ENCODE measurements at places on chromosomes 7 and 10.

DNA sequence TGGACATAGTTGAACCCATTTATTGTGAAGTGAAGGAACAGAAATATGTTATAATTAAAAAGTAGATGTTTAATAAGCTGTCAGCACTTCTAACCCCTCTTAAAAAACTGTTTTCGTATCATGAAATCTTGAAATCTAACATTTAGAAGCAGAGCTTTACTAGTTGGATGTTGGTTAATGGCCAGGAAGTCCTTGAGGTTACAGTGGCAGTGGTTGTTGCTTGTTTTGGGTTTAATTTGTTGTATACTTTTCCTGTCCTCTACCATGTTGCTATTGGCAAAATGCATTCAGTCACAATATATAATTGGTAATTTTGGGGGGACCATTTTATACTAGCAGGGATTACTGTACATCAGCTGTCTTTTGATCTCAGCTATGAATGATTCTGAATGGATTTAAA lies 60.7 kb downstream of the EXOC4 start:
- no peak for DNase-seq

DNA sequence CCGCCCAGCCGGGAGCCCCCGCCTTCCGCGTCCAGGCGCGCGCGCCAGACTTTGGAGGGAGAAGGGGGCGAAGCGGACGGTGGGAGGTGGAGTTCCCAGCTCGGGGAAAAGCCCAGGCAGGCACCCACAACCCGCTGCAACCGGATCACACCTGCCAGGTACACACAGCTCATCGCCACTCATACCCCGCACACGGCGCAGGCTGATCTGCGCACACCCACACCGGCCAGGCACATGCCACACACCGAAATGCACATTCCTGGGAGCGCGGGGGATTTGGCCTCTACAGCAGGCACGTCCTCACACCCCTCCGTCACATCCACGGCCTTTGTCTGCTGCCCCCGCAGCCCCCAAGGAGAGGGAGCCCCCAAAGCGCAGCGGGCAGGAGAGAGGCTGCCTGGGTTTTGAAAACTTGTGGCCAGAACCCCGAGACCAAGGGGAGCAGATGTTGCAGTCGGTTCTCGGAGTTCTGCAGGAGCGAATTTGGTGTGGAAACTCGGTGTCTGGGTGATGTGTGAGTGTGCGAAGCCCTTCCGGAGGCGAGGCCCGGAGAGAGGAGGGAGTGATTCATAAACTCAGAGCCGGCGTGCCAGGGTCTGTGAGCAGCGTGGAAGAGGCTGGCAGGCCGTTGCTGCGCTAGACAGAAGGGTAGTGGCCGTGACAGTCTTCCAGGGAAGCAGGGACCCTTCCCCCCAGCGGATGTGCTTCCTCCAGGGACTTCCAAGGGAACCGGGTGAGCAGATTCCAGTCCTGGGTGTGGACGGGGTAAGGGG lies 734 bp downstream of the CHST3 start:
- peak; percentile 74 for DNase-seq

- no peak for DNase-seq
These were observed 3.9 kb upstream of the MIOS start for GRCh38 chr7:7562736-7563135.

- DNase-seq = no peak
These were observed 5.7 kb downstream of the ATG9B start for GRCh38 chr7:151018421-151019129.

- DNase-seq = no peak
These were observed 471.7 kb upstream of the GALNT17 start for GRCh38 chr7:70660154-70660818.

DNA sequence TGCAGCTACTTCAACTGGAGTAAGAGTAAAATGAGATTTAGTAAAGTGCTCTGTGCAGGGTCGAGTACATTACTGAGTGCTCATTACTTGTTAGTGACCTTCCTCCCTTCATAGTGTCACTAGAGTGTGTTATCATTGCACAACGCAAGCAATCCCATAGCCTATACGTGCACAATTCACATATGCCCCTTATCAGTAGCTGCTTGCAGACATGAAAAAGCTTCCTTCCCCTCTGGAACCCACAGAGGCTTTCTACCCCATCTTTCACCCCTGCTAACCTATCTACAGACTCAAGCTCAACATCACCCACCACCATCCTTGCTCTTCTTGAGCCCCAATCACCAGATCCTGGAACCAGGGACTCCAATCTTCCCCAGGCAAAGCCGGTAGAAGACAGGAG lies 59.3 kb downstream of the C7orf25 start:
- DNase-seq = no peak

GRCh38 chr7:2445047-2445446 lies 31.2 kb downstream of the GRIFIN start:
- DNase-seq = no peak

- no peak for DNase-seq
These were observed 583.9 kb downstream of the NXPH1 start for GRCh38 chr7:9017286-9017685.

GRCh38 chr7:130912862-130913638 lies 179.0 kb upstream of the KLF14 start:
- peak; percentile 100 for DNase-seq

DNA sequence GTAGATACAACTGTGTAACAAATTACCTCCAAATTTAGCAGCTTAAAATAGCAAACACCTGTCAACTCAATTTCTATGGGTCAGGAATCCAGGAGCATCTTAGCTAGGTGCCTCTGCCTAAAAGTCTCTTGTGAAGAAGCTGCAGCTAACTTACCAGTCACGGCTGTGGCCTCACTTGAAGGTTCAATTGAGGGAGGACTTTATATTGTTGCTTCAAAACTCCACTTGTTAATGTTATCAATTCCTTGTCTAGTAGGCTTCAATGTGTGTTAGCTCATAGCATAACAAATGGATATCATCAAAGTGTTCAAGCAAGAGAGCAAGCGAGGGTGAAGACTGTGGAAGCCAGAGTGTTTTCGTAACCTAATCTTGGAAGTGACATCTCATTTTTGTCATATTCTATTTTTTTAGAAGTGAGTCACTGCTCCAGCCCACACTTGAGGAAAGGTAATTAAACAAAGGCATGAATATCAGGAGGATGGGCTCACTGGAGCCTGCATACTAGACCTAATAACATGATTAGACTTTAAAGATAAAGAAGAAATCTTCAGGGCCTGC lies 172.9 kb downstream of the SPAG6 start:
- no peak for DNase-seq

- peak; percentile 56 for DNase-seq
These were observed 252.6 kb downstream of the CELF2 start for GRCh38 chr10:11270135-11270857.

DNA sequence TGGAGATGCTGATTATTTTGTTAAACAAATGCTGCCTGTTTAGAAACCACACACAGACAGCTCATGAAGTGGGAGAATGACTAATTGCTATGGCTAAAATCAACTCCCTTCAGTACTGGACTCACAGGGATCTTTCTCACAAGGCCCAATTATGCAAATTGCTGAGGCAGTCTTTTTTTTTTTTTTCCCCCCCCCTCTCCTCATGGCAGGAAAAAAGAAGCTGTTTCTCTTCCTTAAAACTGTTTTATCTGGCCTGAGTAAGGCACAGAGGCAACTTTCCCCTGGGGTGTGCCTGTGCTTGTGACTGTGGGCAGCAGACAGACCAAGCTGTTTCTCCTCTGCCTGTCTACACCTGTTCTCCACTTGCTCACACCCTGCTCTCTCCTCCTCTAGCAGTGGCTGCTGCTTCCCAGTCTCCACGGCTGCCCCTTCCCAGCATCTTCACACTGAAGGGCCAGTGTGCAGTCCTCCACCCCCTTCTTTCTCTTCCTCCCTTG lies 65.4 kb upstream of the STEAP1B start:
- DNase-seq = no peak

DNA sequence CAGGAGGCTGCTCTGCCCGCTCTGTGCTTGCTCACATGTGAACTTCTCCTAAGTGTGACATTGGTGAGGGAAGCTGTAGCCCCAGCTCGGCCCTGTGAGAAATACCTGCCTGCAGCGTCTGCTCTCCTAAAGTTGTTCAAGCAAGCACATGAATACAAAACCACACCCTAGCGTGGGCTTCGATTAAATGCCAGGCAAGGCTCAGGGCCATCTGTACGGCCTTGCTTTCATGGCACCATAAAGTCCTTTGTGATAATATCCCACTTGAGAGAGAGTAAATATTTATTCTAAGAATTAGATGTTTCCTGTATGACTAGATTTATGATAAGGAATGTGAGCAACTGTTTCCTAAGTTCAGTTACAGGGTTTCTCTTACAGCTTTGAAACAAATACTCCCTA lies 262.8 kb upstream of the KLF14 start:
- DNase-seq = no peak

- no peak for DNase-seq
These were observed 24.0 kb upstream of the INPP5F start for GRCh38 chr10:119701861-119702260.

- DNase-seq = no peak
These were observed 42.7 kb upstream of the STEAP1B start for GRCh38 chr7:22542669-22543068.

DNA sequence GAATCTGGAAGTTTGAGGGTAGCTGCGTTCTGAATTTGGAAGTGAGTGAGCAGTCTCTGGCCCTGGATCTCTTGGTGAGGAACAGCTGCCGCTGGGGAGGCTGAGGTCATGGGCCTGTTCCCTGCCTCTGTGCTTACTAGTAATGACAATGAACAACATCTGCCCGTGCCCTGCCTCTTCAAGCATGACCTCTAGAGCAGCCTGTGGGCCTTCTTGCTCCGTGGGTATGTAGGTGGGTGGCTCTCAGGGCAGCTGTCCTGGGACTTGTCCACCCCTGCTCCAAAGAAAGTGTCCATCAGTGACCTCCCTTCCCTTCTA lies 186.2 kb downstream of the CXCL12 start:
- DNase-seq = no peak

GRCh38 chr10:60490013-60490412 lies 100.3 kb upstream of the ANK3 start:
- peak; percentile 15 for DNase-seq

GRCh38 chr7:16697507-16698199 lies 51.7 kb downstream of the BZW2 start:
- no peak for DNase-seq
